Daoy (cell line): ENCODE measurements at places on chromosomes 5 and 9.

DNA sequence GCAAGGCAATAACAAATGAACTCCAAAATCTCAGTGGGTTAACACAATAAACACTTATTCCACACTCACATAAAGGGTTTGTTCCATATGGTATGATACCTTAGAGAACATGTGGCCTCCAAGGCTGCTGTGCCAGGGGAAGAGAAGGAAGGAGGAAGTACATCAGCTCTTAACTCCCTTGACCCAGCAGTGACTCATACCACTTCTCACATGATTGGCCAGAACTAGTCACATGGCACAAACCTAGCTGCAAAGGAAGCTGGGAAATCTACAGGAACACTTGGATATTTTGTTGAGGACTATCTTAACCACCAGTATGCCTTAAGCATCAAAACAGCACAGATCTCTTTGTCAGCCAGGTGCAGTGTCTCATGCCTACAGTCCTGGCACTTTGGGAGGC, 99.3 kb downstream of the SLIT3 start:
- DNase-seq = no peak

GRCh38 chr9:126276056-126276728, 50.4 kb upstream of the MVB12B start:
- no peak for DNase-seq

DNA sequence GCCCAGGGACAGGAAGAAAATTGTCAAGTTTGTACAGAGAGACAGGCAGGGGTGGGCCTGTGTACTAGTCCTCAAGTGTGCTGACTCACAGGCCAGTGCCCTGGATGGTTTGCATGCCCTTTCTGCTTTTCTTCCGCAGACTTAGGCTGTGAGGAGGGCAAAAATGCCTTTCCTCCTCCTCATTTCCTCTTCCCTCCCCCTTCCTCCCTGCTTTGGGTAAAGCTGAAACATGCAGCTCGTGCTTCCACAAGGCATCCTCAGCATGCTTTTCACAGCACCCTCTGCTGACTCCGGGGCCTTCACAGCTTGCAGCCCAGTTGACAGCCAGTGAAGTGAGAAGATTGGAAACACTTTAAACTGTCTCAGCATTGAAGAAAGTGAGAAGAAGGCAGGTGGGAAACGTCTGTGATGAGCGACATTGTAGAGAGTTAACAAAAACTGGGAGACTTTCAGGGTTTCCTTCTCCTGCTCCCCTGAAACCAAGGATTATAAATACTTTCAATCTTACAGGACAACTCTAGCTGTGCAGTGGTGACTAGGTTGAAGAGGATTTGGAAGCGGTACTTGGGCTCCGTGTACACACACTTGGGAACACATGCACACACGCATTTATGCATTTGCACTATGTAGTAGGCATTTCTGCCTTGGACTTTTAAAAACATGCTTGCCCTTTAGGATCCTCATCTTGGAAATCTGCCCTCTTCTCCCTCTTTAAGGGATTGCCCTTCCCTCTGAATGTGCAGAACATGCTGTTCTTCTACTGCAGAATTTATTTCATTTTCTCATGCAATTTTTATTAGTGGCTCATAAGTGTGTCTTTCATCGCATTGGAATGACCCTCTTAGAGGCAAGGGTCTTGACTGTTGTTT, 138.8 kb downstream of the GRIA1 start:
- peak; percentile 92 for DNase-seq

GRCh38 chr5:86175224-86175623, 442.5 kb upstream of the COX7C start:
- DNase-seq = peak; percentile 6

- no peak for DNase-seq
These were observed 466.4 kb upstream of the SMC2 start for GRCh38 chr9:103627731-103628130.

DNA sequence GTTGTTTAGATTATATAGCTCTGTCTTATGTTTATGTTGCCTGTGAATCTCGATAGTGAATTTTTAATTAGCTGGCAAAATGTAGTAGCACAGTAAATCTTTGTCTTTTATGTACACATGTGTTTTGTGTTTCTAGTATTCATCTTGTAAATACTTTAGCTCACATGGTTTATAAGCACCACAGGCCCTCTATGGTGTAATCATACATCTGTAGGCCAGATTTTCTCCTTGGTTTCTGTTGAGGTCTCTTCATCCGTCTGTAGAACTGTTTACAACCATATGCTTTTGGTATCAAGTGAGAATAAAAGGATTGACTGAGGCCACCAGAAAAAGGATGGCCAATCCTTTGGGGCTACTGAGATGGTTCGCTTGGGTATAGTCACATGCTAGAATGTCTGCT, 45.0 kb downstream of the PRR16 start:
- DNase-seq = no peak

- peak; percentile 100 for DNase-seq
These were observed 20.2 kb downstream of the SLC22A5 start for GRCh38 chr5:132389585-132390286.

DNA sequence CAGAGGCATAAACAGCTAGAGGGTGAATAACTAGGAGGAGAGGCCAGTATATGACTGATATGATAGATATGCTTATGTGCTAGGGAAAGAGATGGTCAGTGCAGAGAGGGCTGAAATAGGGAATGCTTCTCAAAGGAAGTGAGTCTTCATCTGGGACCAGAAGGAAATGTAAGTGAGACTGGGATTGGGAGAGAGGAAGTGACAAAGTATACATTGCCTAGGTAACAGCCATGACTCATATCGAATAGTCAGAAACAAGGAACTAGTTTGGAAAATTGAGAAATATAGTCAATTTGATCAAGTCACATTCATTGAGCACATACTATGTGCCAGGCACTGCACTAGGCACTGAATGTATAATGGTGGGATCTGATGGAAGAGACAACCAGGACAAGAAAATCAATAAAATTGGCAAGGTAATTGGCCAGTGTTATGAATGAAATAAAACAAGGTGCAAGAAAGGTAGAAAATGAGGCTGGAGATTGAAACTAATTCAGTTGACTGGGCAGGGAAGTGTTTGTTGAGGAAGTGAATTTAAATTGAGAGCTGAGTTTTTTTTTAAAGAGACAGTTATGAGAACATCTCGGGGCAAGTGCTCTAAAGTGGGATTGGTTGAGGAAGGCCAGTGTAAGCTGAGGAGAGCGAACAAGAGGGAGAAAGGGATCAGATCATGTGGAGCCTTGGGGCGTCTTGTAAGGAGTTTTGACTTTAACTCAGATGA, 4.3 kb downstream of the ERAP2 start:
- peak; percentile 69 for DNase-seq

DNA sequence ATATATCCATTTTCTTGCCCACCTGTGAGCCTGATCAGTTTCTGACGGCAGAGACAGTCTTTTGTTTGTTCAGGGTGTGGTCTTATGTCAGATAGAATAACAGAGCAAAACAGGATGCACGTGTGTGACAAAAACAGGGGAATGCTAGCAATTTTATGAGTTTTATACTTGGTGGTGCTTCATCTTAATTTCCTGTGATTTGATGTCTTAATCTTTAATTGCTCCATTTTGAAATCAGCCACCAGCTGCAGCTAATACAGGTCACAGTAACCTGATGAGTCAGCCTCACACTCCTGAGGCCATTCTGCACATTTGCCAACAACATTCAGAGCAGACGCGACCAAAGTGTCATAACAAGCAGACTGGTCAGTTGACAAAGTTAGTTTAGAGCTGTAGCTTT, 42.3 kb upstream of the JMY start:
- no peak for DNase-seq

DNA sequence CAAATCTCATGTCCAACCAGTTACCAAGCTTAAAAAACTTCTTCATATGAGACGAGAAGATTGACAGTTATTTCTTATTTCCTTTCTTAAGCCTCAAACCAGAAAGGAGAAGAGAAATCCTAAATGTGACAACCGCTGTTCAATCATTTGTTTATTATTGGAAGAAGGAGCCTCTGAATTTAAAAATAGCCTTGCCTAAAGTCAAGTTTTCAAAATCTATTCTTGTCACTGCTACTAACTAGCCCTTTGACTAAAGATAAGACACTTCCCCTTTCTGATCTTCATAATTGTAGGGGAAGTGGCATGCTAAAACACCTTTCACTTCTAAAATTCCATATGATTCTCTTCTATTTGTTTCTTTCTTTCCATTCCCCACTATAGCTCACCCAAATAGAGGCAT, 106.2 kb upstream of the EMB start:
- DNase-seq = no peak

DNA sequence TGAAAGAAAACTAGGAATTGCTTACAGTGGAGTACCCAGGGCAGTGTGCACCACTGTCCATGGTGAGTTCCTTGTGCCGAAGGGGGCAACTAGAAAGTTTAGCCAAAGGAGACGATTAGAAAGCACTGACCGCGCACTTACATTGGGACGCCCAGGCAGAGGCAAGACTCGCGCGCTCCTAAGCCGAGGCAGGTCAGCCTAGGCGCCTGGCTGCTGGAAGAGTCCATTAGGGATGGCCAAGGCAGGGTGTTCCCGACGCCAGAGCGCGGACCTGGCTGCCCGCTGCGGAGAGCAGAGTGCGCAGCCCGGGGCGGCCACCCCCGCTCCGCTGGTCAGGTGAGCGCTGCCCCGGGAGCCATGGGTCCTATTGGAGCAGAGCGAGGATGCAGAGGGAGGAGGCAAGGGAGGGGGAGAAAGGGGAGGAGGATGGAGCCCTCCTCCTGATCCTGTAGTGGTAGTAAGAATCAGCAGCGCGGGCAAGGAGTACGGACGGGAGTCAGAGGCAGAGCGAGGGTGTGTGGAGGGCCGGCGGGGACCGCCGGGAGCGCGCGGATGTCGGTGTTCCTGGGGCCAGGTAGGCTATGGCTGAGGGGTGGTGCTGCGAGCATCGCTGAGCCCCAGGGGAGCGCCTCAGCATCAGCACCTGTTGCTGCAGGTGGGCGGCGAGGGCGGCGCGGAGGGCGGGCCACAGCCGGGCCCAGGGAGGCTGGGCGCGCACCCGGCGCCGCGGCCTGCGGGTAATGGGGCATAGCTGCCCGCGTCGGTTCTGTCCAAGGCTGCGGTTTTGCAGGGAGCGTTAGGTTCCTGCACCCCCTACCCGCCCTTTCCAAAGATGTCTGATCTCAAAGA, at the start of gene ADGRV1:
ADGRV1 (plus strand) TSS at position 454 of the 849 bp plus-strand sequence; CDS start at position 553, 99 bp downstream.
- DNase-seq = peak; percentile 99

DNA sequence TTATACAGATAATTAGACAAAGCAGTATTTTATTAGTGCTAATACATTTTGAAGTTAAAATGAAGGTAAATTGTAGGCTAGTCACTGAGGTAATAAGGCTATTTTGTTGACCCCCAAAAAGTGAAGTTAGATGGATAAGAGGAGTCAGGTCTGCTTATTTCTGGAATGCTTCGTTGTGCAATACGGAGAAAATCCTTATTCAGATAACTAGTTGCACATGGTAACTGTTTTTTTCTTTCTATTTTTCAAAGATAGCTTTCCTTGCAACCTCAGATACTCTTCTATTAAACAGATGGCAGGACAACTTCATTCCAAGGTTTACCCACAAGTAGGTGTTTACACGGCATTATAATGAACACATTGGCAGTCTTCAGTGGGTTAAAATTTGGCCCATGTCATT, 101.1 kb downstream of the TMEM174 start:
- no peak for DNase-seq

- peak; percentile 87 for DNase-seq
These were observed at the start of gene MPDZ for GRCh38 chr9:13279284-13280141. Gene MPDZ (minus strand): TSS chr9:13279692. CDS start chr9:13250315, 29,377 bp downstream.

DNA sequence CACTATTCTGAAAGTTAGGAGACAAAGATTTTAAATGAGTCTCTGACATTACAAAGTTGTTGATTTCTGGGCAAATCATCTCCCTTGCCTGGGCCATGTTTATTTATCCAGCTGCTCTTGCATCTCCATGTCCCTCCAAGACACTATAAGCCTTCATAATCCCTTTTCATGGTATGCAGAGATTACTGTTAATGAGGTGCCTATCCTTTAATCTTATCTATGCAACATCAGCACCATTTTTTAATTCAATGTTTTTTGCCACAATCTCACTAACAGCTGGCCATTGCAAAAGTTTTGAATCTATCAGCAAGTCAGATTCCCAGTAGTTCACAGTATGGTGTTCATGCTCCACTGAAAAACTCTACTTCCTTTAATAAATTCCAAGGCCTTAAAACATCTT, 108.5 kb upstream of the PTPRD start:
- DNase-seq = no peak

DNA sequence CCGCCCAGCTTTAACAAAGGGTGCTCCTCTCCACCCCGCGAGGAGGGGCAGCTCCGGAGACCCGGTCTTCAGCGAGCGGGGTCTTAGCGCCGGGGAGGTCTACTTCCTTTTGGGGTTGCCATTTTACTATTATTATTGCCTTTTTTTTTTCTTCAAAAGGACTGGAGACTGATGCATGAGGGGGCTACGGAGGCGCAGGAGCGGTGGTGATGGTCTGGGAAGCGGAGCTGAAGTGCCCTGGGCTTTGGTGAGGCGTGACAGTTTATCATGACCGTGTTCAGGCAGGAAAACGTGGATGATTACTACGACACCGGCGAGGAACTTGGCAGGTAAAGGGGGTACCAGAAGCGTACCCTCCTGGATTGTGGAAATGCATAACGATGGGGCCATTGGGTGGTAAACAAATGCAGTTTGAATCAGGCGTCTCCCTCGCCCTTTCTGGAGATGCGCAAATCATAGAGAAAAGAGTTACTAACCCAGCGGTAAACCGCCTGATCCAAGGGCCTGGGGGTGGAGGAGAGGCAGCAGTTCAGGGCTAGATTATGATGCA, 1.2 kb downstream of the DAPK1 start:
- DNase-seq = no peak

DNA sequence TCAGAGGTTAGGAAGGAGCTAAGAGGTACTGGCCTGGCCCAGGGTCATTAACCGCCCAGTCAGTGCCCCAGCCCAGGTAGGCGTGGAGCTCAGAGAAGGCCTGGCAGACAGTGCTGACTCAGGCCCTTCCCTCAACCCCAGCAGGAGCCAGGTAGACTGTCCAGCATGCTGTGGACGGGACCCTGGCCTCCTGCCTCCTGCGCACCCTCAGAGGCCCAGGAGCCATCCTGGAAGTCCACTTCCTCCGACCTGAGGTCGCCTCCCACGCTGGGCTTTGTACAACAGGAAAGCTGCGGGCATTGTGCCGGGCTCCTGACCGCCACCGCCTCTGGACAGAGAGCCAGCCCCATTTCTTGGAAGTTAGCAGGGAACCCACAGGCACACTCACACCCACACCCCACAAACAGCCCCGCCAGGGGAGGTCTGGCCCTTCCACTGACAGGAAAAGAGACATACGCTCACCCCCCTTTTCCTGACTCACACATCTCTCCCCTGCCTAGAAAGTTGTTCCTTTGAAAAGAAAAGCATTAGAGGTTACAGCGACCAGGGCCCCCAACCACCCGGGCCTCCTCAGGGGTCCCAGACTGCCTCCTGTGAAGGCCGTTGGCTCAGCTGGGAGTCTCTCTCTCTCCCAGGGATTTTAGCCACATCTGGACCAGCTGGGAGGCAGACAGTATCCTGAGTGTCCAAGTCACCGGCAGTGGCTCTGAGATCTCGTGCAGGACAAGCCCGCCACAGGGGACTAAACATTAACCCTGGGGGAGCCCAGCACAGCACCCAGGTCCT, 7.7 kb downstream of the RALGDS start:
- DNase-seq = peak; percentile 73

DNA sequence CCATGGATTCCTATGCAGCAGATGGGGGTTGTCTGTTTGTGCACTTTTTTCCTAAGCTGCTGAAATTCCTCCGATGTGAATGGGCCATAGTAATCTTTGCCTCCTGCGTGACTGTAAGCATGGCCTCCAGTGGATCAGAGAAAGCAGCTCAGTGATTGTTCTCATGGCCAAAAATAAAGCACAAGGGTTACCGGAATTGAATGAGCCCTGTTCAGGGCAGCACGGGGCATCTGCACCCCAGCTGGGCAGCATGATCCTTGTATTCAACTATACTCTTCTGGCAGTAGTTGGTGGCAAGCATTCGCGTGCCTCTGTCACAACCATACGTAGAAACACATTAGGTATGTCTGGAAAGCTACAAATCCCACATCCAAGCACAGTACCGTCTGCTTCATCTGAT, 193.9 kb downstream of the RORB start:
- DNase-seq = no peak

GRCh38 chr5:72487177-72487576, 20.0 kb downstream of the ZNF366 start:
- no peak for DNase-seq
